ENCODE measurements at places on chromosomes 6 and 20.

- no peak for DNase-seq
These were observed 10.9 kb upstream of the E2F1 start for GRCh38 chr20:33697129-33697528.

DNA sequence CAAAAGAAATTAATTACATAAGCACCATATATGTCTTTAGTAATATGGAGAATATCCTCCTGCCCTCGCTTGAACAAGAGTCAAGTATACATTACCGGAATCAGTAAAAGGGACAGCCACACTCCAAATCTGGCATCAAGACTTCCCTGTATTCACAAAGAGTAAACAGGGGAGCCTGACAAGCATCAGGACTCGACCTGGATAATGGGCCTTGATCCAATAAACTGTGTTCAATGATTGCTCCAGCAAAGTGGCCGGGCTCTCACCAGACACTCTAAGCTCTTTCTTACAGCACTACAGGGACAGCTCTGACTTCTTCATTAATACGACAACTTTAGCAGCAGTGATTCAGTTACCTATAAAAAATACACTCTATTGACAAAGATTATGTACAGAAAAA, 307.9 kb upstream of the POU3F2 start:
- no peak for DNase-seq

DNA sequence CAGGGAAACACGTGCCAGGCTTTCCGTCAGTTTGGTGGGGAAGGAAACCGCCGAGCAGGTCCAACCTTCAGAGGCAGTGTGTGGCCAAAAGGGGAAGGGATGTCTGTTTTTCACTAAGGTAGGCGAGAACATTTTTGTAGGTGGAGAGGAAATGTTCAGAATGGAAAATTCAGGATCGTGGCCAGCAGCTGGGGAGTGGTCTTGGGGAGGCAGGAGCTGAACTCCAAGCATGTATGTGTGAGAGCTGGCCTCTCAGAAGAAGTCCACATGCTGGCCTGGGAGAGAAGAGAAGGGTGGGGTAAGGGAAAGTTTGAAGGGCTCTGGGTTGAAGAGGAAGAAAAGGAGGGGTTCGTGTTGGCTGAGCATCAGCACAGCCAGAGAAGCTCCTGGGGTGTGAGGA, 74.9 kb downstream of the SYNDIG1 start:
- no peak for DNase-seq

DNA sequence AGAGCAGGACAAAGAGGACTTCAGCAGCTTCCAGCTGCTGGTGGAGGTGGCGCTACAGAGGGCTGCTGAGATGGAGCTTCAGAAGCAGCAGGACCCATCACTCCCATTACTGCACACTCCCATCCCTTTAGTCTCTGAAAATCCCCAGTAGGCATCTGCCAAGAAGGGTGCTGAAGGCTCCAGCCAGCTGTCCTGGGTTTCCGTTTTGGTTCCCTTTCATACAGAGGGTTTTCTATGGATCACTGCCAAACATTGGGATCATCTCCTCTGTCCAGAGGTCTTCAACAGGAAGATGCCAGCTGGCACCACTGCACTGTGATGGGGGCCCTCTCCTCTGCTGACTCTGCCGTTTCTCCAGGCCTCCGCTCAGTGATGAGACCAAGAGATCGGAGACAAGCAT, 14.3 kb upstream of the RAB5IF start:
- DNase-seq, result no peak
